Glomerular endothelial cell (primary cell): ENCODE measurements at places on chromosomes 7 and 10. TPM values are rescaled to one million over a fixed set of nuclear protein-coding genes. Genes with fewer than 3 reads are reported as not detected.

EGFR gene
- 16.8 and 21.7 TPM in 2 replicates for total RNA-seq

GRCh38 chr7:95694334-95694733 is 78.0 kb upstream of the DYNC1I1 start:
- no peak for DNase-seq

OR9A2 gene
- 0.18 TPM in 1 of 2 replicates, not detected in the other for total RNA-seq

- no peak for DNase-seq
Measured at GRCh38 chr10:28892818-28893547, 215.7 kb downstream of the BAMBI start.

FAM13C gene
- 1.7 and 6.5 TPM in 2 replicates for total RNA-seq

MRLN gene
- not detected in 2 replicates for total RNA-seq

PLEKHS1 gene
- not detected in 2 replicates for total RNA-seq

- peak; percentile 37 for DNase-seq
Measured at GRCh38 chr10:123559066-123559822, 106.9 kb upstream of the GPR26 start.

GJD4 gene
- not detected in 2 replicates for total RNA-seq

CRHR2 gene
- not detected in 2 replicates for total RNA-seq

DNA sequence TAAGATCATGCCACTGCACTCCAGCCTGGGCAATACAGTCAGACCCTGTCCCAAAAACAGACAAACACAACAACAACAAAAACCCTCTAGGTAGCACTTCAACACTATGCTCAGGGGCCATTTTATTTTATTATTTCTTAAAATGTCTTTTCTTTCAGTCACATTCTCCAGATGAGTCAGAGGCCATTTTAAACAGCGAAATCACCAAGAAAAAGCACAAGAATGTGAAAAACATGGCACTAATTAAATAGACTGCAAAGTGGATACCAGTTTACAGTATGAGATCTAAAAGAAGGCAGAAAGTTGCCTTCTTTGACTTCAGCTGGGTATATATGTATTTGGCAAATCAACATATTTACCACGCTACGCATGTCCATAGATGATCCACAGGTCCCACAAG is 6.1 kb upstream of the FGL2 start:
- no peak for DNase-seq

PRF1 gene
- total RNA-seq: not detected in 2 replicates

- peak; percentile 25 for DNase-seq
Measured at GRCh38 chr10:109978481-109978880, 29.3 kb upstream of the ADD3 start.

- DNase-seq: no peak
Measured at GRCh38 chr10:124722798-124723783, 21.1 kb downstream of the FAM53B start.

ABCC2 gene
- 0.10 and 0.70 TPM in 2 replicates for total RNA-seq

GRCh38 chr7:2814186-2814945 is 29.7 kb downstream of the GNA12 start:
- no peak for DNase-seq

- no peak for DNase-seq
Measured at GRCh38 chr10:21087476-21087875, 190.4 kb upstream of the NEBL start.

DNA sequence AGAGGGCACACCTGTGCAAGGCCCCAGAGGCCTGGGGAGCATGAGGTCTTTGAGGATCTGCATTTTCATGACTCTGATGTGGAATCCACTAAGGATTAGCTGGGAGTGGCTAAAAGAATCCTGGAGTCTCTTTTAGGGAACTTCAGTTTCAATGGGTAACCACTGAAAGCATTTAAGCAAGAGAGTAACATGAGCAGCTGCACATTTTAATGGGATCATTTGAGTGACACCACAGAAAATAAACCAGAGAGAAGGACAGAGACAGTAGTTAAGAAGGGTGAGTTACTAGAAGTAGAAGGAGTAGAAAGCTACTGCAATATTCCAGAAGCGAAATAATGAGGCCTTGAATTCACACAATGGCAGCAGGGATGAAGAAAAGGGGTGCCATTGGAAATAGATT is 5.2 kb downstream of the GOT1 start:
- no peak for DNase-seq

GPR158 gene
- total RNA-seq: not detected in 2 replicates

DKK1 gene
- 22.0 and 33.0 TPM in 2 replicates for total RNA-seq

DNA sequence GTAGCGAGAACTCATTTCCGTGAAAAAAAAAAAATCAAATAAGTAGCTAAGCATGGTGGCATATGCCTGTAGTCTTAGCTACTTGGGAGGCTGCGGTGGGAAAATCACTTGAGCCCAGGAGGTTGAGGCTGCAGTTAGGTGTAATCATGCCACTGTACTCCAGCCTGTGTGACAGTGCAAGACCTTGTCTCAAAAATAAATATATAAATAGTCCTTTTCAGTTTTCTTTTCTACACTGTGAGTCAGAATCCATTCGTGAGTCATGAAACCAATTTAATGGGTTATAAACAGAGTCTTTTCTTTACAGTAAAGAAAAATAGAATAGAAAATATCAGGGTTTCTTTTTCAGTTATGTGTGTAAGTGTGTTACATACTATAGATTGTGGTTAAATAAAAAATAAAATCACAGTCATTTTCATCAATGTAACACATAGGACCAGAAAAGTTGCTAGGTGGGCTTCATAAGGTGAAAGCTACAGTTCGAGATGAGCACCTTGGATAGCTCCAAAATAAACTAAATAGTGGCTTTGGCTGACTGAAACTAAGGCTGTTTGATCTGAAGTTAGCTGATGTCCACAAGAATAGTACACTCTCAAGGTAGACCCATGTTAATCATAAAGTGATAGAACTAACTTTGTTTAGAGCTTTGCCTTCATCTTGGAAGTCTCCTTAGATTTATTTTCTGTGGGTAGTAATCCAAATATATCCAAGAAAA is 781.1 kb downstream of the GATA3 start:
- no peak for DNase-seq

DNA sequence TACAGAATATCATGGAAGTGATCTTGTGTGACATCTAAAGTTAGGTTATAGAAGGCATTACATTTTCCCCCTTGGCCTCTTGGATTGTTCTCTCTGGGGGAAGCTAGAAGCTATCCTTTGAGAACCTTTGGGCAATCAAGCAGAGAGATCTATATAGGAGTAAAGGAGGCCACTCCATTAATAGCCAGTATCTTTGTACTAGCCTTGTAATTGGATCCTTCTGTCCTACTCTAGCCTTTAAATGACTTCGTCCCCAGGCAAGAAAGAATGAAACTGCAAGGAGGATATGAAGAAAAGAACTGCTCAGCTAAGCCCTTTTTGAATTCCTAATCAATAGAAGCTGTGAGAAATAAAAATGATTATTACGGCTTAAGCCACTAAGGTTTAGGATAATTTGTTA is 230.9 kb downstream of the AGMO start:
- DNase-seq: no peak

DNA sequence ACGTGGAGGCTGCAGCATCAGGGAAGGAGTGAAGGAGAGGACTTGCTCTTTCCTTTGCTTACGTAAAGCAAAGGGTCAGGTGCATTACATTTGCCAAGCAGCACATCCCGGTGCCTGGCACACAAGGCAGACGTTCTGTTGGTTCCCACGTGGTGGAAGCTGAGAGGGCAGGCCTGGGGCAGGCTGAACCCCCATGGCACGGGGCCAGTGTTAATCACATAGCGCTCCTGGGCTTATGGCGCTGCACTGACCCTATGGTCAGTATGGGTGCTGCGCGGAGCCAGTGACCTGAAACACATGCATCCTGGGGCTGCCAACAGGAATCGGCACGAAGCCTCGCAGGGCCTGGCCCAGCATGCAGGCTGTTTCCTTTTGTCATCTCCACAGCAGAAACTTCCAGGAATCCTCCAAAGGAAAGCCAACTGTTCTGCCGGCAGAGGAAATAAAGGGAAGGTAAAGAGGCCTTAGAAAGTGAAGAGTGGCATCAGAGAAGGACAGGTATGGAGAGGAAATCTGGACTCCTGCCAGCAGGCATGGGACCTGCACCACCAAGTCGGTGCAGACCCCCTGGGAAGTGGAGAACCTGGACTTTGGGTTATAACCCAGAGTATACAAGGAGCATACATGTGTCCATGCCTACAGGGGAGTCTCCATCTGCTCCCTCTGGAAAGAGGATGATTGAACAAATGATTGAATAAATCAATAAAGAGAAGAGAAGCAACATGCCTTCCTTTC is 560.2 kb downstream of the TCERG1L start:
- DNase-seq: no peak
